ENCODE measurements at places on chromosomes 1 and 21.

GRCh38 chr1:44707959-44708831 lies 22.8 kb downstream of the RNU5D-1 start:
- DNase-seq: no peak

- DNase-seq: no peak
These were observed 8.9 kb downstream of the RYR2 start for GRCh38 chr1:237050915-237051314.

DNA sequence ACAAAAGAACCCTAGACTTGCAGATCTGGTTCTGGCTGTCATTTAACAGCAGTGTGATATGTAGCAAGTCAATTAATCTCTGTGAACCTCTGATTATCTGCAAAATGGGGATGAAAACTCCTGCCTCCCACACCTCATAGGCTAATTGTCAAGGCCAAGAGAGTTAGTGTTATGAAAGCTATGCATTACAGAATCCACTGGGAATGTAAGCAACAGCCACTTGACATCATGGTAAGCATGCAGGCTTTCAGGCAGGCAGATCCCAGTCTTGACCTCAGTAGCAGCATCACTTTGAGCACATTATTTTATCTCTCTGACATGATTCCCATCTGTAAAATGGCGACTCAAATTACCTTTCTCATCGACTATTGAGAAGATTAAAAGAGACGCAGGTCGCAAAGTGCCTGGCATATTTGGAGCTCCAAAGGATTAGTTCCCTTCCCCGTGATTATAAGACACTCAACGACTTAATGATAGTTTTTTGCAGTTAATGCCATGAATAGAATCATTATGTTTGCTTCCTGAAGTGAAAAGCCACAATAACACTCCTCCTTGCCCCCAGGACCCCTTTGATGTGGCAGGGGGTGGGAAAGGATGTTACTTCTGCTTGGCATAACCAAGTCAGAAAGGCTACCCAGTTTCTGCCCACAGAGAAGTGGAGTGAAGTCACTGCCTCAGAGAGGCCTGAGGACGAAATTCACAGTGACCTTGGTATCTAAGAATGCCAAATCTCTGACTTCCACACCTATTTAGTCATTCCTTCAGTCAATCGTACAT lies 273.0 kb upstream of the NFIA start:
- no peak for DNase-seq

DNA sequence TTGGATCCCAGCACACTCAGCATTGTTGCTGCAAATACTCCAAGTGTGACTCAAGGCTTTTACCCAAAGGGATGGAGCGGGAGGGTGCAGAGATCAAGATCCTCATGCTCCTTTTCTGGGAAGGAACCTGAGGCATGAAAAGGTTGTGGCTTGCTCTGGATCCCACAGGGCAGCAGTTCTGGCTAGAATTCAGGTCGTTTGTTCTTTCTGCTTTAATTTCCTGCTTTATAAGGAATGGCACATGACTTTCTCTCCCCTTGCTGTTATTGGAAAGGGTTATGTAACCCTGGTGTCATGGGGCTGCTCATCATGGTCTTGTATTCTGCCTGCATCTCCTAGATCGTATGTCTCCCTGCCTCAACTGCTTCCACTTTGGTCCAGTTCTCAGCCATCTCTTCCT lies 101.6 kb downstream of the NOS1AP start:
- DNase-seq: no peak

DNA sequence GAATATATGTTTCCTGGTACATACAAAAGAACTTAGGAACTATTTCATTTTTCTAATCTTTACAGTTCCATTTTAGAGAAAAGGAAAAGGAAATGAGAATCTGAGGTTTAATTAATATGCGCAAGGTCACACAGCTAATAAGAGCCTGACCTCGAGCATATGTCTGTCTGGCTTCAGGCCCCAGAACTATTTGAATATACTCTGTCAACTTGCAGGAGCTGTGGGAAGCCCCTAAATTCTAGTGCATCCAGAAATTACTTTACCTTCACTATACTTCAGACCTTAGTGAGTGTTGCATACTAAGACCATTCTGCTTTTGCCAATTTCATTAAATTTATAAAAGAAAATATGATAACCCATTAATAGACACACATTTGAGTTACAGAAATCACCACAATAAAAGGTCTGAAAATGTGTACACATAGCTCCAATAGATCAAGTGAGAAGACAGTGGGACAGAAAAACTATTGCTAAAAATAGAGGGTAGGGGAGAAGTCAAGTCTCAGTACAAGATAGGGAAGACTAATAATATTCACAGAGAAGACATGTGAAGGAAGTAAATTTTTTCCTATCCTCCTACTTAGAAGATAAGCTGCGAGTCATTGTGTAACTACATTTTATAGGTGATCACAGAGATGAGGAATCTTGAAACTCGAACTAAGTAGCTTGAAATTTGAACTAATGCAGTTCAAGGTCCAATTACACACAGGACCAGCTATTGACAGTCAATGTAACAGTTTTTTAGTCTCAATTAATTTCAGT lies 3.8 kb downstream of the RGS13 start:
- DNase-seq: no peak

DNA sequence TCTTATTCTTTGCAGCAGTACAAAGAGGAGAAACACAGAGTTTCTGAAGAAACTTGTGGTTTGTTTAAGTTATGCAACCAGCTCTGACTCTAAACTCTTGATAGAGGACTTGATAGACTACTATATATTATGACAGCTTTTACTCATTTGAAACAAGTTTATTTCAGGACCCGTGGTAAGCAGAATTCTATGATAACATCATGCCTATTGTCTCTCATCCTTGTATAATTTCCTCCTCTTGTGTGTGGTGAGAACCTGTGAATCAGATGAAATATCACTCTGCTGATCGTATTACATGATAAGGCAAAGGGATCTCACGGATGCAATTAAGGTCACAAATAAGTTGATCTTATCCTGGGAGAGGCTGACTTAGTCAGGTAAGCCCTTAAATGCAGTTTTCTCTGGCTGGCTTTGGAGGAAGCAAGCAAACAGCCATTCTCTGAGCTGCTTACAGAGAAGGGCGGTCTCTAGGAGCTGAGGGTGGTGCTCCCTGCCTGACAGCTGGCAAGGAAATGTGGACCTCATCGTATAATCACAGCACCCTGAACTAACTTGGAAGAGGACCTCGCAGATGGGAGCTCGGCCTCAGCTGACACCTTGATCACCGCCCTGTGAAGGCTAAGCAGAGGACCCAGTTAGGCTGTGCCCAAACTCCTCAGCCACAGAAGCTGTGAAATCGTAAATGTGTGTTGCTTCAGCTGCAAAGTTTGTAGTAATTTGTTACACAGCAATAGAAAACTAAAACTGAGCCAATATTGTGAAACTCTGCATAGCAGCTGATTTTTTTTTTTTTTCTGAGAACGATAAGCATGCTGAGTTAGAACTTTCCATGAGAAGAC lies 151.1 kb upstream of the DPT start:
- DNase-seq: no peak

GRCh38 chr21:45818904-45819285 lies 162.7 kb upstream of the COL6A1 start:
- peak; percentile 86 for DNase-seq

DNA sequence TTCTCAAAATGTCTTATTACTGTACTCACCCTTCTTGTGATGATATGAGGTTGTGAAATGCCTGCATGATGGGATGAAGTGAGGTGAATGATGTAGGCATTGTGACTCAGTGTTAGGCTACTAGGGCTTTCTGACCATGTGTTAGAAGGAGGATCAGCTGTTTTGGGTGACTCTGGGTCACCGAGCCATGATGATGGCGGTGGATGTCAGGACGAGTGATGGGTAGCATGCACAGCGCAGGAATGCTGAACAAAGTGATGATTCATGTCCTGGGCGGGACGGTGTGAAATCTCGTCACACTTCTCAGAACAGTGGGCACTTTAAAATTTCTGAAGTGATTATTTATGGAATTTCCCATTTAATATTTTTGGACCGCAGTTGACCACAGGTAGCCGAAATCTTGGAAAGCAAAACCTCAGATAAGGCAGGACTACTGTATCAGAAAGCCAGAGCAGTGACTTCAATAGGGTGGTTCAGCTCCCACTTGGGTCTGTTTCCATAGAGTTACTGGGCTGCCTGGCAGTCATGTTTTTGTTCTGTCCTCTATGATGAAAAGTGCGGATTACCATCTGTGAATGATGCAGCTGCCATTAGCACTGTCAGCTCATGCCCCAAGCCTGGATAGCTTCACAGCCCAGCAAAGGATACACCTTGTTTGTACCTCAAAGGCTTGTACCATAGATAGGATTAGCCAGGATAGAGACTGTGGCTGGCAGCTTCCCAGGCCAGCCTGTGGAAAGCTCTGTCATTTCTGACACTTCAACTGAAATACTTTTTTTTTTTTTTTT lies 26.6 kb downstream of the IL6R start:
- peak; percentile 61 for DNase-seq

DNA sequence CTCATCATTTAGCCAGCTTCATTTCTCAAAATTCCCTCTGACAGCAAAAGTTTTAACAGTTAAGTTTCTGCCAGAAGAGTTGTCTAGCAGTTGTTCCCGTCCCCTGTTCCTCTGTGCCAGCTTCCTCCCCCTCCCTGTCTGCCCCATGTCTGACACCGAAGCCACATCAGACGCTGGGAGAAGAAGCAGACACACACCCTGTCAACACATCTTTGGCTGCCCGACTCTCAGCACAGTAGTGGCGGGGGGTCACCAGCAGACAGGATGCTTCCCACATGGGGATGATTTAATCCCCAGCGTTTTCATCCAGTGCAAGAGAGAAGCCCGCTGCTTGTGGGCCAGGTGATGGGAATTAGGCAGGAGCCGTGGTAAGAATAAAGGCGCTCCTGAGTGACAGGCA lies 379.4 kb upstream of the RUNX1 start:
- DNase-seq: peak; percentile 30

DNA sequence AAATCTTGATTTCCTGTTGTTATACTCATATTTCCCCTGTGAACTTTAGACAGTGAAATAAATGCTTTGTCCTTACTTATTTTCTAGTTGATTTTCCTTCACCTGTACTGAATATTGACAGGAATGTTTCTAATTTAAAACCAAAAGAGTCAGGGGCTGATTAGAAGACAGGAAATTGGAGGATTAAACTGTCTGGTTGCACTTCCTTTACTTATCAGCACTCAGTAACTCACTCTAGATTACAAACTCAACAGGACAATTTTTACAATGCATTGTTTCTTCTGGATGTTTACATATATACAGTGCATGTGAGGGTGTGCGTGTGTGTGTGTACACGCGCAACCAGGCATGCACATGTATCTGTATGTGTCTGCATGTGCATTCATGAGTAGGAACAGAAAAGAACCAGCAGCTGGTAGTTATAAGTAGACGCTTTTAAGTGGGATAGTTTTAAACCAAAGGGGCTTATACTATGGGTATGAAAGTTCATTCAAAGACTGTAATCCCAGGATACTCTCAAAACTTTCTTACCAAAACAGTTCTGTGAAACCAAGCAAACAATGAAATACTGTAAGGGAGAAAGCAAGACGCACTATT lies 212.0 kb upstream of the NFIA start:
- no peak for DNase-seq

GRCh38 chr1:167767761-167768160 lies 46.0 kb downstream of the MPZL1 start:
- no peak for DNase-seq

GRCh38 chr1:43648876-43649477 lies 972 bp upstream of the KDM4A start:
- DNase-seq: no peak

DNA sequence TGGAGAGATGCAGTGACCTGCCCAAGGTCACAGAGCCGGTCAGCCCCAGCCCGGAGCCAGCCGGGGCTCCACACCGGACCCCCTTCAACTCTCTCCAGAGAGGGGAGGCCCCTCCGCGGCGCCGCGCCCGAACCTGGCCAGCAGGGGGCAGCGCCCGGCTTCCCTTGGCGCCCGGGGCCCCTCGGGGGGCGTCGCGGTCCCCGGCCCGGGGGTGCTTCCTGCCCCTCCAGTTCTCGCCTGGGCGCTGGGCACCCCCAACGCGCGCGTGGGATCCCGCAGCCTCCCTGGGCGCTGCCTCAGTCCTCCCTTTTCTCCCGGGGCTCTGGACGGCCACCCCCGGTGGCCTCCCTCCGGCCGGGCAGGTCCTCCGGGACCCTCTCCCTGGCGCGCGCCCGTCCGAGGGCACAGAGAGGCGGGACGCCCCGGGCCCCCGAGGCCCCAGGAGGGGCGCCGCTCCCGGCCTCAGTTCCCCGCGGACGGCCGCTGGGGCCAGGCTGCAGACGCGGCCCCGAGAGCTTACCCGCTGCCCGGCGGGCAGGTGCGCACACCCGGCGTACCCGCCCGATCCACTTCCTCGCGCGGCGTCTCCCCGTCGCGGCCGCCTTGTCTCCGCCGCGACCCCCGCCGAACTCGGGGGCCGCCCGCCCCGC lies 406 bp downstream of the HTR1D start:
- peak; percentile 51 for DNase-seq

DNA sequence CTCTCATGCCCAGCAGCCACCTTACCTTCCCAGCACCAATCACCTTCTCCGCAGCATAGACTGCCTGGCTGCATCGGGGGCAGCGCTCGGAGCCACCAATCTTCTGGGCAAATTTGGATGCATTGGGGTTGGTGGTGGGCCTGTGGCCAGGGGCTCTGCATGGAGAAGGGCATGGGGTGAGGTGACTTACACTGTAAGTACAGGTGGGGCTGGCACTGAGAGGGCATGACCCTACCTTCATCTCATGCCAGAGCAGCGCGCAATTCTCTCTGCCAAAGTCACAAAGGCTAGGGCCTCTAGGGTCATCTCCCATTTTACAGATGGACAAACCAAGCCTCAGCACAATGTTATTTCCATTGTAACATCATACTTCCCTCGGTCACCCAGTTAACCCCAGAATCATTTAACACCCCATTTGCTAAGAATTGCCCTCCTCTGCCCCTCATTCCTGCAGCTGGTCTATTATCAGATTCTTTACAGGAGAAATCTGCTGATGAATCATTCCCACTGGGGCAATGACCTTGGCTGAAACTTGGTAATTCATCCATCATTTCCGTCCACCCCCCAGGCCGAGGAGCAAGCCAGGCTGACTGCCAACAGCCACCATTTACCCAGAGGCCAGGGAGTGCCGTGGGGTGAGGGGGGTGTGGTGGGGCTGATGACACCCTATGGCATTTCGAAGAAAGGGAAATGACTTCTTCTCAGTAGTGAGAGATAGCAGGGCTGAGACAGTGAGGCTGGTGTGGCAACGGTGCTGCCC lies 17.9 kb downstream of the CSRP1 start:
- no peak for DNase-seq

- DNase-seq: no peak
These were observed 52.9 kb downstream of the KCNC4 start for GRCh38 chr1:110262846-110263631.

DNA sequence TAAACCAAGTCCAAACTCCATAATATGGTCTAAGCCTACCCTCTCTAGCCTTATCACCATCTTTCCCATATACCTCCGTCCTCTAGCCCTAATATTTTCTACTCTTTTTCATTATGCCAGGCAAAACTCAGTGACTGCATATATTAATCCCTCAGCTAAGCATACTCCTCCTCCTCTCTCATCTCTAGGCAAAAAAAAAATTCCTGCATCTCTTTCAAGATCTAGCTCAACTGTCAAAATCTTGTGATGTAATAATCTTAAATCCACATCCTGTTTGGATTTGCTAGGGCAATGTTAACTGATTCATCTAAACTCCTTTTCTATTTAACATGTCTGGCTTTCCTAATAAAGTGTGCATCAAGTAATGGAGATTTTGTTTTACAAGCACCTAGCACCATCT lies 20.4 kb downstream of the PRPF38A start:
- no peak for DNase-seq

Data from stimulated activated CD4-positive, alpha-beta T cell treated with anti-CD3 and anti-CD28 coated beads, Interleukin-2, amount 100 ng/mL, for 24 hours (primary cell).